ENCODE measurements at places on chromosomes 4 and X.

- DNase-seq = no peak
Observed at GRCh38 chr4:102959496-102959895, 60.0 kb downstream of the SLC9B1 start.

DNA sequence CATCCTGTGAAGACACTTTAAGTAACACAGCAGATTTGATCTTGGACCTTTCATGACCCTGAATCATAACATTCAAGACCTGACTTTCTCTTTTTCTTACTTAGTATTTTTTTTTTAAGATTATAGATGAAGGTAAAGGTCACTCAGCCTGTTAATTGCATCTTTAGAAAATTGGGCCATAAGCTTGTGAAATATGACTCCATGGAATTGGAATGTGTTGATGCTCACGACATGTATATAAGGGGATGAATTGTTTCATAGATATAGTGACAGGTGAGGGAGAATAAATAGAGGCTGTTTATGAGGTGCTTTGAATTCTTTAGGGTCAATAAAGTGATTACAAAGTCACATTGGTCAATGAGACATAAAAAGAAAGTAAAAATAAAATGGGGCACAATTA, 27.7 kb upstream of the HS3ST1 start:
- DNase-seq = no peak

DNA sequence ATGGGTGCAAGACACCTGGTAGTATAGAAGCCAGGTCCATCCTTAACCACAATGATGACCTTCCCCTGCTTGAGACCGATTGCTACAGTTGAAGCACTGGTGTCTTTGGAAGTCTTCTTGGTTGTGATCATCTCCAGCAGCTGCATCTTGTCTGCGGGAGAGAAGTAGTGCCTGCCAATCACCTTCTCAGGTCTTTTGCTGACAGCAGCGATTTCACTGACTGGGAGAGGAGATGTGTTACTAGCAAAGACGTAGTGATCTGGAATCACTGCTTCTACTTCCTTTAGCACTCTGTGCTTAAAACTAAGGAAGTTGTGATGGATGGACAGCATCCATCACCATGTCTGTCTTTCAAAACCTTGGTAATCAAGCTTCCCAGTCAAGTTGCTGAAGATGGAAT, 25.9 kb downstream of the CPE start:
- no peak for DNase-seq

- DNase-seq = no peak
Observed at GRCh38 chrX:131795442-131796229, 227.5 kb upstream of the STK26 start.

DNA sequence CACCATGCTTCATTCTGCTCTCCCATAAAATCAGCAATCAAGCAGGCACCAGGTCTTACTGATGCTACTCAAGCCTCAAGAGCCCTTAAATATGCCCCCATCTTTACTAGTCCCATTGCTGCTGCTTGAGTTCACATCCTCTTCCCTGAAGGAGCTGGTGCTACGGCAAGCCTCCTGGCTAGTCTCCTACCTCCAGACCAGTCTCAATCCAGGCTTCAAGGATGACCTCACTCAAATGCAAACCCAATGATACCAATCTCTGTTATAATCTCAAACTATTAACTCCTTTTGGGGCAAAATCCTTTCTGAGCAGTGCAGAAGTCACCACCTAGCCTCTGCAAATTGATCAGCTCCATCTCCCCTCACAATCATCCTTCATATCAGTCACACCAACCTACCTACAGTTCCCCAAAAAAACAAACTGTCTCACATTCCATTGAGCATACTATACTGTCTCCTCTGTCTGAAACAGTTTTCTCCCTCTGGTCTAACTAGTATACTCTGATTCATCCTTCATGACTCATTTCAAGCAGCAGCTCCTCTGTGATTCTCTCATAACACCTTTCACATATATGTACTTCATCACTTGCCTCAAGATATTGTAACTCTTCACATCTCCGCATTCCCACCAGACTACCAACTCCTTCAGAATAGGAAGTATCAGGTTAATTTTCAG, 30.0 kb downstream of the PAPSS1 start:
- no peak for DNase-seq

- no peak for DNase-seq
Observed at GRCh38 chr4:66625480-66625879, 919.8 kb downstream of the CENPC start.

DNA sequence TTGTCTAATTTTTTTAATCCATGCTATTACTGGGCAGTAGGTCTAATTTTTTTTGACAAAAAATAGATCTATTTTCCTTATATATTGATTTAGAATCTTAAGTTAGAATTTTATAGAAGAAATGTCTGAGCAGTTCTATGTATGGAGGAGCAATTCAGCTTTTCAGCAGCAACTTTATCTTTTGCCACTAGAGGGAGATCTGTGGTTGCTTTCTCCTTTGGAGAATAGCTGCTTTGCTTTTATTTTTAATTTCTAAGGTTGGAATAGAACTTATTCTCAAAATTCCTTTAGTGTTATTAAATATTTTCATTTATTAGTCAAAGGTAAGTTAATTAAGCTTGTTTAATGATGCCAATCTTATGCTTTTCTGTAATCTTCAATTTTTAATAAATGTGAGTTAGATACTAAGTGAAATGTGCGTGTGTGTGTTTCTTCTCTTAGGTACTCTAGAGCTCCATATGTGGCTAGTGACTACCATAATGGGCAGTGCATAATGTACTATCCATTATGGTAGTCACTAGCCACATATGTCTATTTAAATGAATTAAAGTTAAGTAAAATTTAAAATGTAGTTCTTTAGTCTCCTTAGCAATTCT, 29.3 kb downstream of the FAM199X start:
- DNase-seq = no peak

GRCh38 chr4:10283761-10284160, 167.2 kb upstream of the WDR1 start:
- DNase-seq = no peak

GRCh38 chr4:135900956-135901355, 1631.3 kb downstream of the PCDH18 start:
- DNase-seq = no peak

DNA sequence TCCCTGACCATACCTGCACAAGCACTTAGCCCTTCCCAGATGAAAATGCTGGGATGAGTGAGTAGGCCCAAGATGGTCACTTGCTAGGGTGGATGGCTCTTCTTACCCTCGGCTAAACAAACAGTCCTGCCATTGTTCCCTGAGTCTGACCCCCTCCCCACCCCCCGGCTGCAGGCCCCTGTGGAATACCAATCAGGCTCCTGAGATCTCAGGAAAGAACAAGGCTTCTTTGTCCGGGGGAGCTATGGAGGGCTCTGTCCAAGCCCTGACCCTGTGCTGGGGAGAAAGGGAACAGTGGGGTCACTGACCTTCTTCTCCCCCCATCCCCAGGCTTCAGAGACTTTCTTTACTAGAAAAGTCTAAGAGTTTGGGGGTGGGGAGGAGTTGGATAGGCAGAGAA, 6.0 kb downstream of the PLP1 start:
- DNase-seq = no peak

GRCh38 chrX:154986826-154987575, 35.5 kb downstream of the F8 start:
- no peak for DNase-seq

- no peak for DNase-seq
Observed at GRCh38 chrX:43000121-43000520, 222.2 kb upstream of the PPP1R2C start.

DNA sequence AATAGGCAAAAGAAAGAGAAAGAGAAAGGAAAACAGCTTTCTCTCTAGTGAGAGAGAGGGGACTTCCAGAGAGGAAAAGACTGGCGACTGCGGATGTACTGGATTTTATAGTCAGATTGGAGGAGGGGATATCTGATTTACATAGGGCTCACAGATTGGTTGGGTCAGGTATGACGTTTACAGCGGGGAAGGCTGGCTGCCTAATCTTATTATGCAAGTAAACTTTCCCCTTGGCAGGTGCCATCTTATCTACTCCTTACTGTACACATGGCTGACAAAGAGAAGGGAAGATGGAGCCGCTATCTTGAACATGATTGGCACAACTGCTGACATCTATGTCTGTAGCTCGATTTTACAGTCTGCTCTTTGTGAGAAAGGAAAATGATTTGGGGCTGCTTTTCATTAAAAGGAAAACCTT, 25.4 kb downstream of the RBPJ start:
- peak; percentile 14 for DNase-seq

- DNase-seq = no peak
Observed at GRCh38 chr4:167966143-167966542, 126.2 kb upstream of the ANXA10 start.

DNA sequence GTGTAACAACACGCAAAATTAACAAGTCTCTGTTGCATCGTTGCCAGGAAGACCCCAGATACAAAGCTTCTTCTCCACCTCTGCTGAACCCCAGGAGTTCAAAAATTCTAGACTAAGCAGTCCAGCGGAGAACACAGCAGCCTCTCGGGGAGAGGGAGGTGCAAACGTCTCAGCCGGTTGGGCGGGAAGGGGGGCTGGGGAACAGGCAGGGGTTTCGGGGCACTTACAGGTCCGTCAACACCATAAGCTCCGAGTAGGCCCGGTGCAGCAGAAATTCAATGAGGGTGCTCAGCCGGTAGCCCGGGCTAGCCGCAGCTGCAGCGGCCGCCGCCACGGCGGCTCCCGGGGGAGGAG, 394 bp downstream of the MED14 start:
- DNase-seq = no peak

DNA sequence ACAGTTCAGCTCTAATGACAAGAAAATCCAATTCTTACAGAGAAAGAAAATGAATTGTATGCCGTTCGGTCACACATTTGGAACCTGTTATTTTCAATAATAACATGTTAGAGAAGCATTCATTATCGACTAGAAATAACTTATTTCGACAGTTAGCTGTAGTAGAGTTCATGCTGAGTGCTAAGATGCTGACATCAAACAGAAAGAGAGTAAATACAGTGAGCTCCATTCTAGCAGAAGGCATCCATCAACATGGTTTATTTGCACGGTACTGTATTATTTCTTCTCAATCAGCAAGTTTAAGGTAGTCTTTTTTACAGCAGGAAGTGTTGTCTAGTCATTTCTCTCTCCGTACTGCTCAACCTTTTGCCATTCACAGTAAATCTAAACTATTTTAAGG, 732.1 kb downstream of the STIM2 start:
- no peak for DNase-seq

DNA sequence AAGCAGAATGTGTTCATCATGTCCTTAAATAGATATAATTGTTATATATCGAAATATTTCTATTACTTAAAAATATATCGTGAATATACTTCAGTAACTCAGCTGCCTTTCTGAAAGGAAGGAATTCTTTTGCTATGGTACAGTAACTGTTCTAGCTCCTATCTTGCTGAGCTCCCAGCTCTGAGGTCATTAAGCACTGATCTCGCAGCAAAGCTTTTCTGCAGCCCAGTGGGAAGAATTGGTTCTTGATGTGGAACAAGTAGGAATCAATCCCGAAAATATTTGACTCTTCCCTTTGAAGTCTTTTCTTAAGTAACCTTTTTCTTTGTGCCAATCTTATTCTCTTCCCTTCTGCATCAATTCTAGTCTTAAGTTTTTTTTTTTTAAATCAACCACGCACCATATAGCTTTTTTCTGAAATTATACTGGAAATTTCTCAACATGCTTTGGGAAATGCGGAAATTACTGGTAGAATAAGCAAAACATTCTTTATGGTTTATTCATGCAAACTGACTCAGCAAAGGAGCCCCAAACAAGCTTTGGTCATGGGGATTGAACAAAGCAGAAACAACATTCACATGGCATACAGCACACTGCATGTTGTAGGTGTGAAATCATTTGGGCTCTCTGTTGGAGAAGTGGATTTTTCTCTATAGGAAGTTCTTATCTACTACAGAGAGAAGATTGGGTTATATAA, 428.9 kb upstream of the GNPDA2 start:
- DNase-seq = no peak

- no peak for DNase-seq
Observed at GRCh38 chr4:109451544-109452273, 18.1 kb downstream of the SEC24B start.

DNA sequence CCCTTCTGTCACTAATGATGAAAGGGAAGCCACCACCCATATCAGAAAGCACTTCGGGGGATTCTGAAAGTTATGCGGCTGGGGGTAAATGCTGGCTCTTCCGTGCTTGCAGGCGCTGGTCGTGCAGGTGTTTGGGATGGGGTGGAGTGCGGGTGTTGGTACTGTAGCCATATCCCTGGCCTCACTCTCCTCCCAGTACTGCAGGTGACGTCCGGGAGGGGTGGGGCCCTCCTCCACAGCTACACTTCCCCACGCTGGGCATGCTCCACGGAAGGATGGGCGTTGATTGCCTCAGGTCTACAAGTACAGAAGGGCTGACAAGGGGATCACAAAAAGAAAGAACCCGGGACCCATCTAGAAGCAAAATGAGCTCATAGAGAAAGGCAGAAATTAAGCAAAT, 48.6 kb upstream of the CLDN24 start:
- DNase-seq = no peak

GRCh38 chr4:87406462-87406861, 15.5 kb upstream of the HSD17B11 start:
- DNase-seq = no peak

DNA sequence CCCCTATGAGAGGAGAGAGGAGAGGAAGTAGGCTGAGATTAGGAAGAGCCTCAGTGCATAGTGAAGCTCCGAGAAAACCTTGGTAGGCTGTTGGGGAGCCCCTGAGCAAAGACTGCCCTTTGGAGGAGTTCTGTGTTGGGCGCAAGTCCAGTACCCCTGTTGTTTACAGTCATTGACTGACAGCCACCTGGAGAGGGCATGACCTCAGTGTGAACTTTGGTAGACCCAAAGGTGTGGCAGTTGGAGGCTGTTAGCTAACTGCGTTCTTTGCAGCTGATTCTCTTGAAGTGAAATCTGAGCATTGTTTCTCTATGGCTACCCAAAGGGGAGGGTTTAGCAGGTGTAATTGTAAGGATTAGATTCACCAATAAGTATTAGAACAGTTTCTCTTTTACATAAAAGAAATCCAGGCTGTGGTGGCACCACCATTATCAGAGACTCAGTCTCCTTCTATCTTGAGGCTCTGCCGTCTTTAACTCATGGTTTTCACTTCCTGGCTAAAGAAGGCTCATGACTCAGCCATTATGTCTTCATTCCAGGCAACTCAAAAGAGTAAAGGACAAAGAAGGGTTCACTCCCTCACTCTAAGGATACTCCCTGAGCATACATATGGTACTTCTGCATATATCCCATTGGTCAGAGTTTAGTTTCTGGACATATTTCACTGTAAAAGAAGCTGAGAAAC, 33.4 kb downstream of the ANXA3 start:
- no peak for DNase-seq
